ENCODE measurements at places on chromosomes 4 and X.
A peak's percentile ranks its signal among the peaks of the same experiment; 100 is the strongest.

- no peak for DNase-seq
Observed at GRCh38 chr4:157728215-157728614, 444.6 kb downstream of the GASK1B start.

DNA sequence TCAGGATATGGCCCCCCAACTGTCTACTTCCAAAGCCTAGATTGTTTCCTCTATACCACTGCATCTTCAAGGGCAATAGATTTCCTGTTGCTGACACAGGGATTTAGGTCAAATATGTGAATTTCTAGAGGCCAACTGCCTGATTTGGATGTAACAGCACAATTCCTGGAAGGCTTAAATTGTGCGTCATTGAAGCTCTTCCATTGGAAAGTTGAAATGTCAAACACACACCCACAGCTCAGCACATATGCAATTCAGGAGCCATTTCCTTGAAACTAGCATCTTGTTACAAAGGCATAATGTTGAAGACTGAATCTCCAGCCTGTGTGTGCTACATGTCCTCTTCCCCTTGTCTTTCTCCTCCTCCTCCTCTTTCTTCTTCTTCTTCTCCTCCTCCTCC is 158.6 kb downstream of the STK32B start:
- no peak for DNase-seq

DNA sequence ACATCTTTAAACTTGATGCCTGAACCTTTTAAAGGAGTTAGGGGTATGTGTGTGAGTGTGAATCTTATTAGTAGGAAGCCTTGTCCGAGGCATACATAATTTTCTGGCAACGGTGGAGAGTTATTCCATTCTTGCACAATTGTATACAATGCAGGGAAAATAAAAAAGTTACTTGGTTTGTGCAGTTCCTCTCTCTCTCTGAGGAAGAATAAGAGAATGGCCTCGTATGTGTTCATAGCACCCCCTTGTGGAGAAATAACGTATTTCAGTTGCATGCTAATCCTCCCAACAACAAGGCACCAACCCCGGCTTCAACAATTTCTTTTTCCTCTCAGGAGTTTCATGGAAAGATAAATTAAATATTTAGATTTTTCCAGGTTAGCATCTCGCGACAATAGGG is 33.7 kb upstream of the FGF13 start:
- DNase-seq, result no peak

GRCh38 chr4:1238676-1239000 is 10.3 kb downstream of the CTBP1 start:
- DNase-seq, result no peak

- DNase-seq, result no peak
Observed at GRCh38 chr4:26984896-26985295, 124.3 kb downstream of the STIM2 start.

GRCh38 chrX:48574270-48575266 is at the start of gene RBM3:
TSS of gene RBM3 (plus strand) at chrX:48574484. CDS start at chrX:48575181, 697 bp downstream.
- peak; percentile 86 for DNase-seq

DNA sequence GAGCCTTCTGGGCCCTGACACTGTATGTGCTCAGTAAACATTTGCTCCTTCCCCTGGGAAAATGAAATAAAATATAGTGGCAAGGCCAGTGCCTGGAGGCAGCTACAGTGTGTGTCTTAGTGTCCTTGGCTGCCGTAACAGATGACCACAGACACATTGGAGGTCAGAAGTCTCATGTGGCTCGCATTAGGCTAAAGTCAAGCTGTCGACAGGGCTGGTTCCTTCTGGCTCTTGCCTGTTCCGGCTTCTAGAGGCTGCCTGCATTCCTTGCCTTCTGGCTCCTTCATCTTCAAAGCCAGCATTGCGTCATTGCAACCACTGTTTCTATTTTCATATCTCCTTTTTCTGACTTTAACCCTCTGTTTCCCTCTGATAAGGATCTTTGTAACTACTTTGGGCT is 83.6 kb upstream of the STX18 start:
- DNase-seq, result no peak

DNA sequence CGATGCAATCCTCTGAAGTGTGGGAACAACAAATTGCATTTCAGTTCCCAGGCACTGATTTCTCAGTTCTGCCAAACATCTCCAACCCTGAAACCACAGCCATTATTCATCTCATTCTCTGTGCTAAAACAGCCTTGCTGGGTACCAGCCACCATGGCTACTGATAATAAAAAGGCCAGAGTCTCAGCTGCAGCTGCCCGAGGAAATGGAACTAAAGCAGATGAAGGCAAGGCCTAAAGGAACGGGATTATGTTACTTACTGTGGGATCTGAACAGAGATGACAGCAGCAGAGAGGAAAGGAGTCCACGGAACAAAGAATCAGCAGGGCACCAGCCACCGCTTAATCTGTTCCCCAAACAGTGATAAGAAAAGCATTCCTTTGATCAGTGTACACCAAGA is 155.7 kb downstream of the PAPSS1 start:
- no peak for DNase-seq

GRCh38 chrX:78769946-78770345 is 22.4 kb downstream of the LPAR4 start:
- no peak for DNase-seq

DNA sequence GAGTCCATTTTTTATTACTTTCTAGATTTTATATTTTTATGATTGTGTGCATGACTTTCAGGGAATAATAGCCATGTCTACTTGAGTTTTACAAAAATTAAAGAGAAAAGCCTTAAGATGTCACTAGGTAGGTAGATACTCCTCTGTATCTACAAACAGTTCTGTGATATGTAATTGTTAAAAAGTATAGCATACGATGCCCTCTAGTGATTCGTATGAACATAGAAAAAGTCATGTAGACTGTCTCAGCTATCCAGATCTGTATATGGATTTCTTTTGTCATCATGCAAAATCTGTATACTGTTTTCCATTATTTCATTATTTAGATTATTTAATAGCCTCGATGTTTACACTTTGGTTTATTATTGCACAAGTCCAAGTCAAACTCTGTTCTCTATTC is 856.6 kb downstream of the CENPC start:
- DNase-seq, result no peak

- DNase-seq, result no peak
Observed at GRCh38 chr4:139146926-139147629, 29.9 kb downstream of the ELF2 start.

DNA sequence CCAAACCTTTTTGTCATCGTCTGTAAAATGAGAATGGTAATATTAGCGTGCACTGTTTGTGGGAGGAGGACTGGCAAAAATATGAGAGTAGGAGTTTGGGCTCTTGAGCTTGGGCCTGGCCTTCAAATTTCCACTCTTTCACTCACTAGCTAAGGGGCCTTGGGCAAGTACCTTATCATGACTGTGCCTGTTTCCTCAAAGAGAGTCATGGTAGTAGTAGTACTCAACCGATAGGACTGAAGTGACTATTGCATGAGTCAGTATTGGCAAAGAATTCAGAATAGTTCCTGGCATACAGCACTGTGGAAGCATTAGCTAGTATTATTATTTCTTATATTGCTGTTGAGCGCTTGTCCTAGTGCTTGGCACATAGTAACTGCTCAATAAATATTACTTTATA is 16.0 kb upstream of the RBM3 start:
- DNase-seq, result no peak

DNA sequence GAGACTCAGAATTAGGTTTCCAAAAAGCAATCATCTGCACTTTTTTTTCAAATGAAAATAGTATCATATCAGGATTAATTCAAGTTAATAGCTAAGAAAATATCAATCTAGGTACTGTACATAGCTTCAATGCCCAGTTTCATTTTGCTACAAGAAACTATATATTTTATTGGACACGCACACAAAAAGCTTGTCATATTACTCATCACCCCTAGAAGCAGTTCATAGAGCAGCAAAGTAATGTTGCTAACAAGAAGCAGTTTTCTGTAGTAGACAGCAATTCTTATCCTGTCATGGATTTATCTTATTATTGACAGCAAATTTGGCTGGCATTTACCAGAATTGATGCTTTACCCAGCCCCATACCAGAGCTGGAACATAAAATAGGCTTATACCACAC is 52.3 kb upstream of the LSM6 start:
- no peak for DNase-seq

GRCh38 chr4:101031971-101032370 is 315.4 kb downstream of the PPP3CA start:
- DNase-seq, result no peak

- DNase-seq, result no peak
Observed at GRCh38 chr4:169070071-169070894, 60.2 kb upstream of the CBR4 start.

Data from activated CD4-positive, alpha-beta T cell treated with anti-CD3 and anti-CD28 coated beads for 1 hour (primary cell).